Stimulated activated CD4-positive, alpha-beta T cell treated with anti-CD3 and anti-CD28 coated beads, Interleukin-15, amount 100 ng/mL, for 48 hours (primary cell): ENCODE measurements at places on chromosomes 13 and 19.

- DNase-seq, result no peak
Measured at GRCh38 chr13:112720814-112721197, 31.0 kb downstream of the ATP11A start.

- no peak for DNase-seq
Measured at GRCh38 chr19:47226426-47227351, 4.3 kb downstream of the BBC3 start.

DNA sequence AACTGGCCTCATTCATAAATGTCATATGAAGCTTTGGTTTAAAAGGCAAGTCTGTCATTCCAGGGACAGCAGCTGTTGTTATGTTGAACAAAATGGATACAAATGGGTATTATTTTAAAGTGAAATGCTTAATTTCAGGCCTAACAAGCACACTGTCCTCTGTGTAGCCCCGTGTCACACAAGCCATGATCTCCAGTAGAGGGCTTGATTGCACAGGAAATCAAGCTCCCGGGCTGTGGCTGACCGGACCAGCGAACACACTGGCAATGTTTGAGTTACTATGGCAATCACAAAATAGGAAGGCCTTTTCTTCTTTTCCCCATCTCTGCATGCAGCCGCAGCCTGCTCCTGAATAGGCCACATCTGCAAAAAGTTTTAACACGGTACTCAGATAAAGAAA is 64.0 kb upstream of the GSX1 start:
- DNase-seq, result no peak

- peak; percentile 39 for DNase-seq
Measured at GRCh38 chr19:17576758-17577456, 21.5 kb downstream of the COLGALT1 start.

DNA sequence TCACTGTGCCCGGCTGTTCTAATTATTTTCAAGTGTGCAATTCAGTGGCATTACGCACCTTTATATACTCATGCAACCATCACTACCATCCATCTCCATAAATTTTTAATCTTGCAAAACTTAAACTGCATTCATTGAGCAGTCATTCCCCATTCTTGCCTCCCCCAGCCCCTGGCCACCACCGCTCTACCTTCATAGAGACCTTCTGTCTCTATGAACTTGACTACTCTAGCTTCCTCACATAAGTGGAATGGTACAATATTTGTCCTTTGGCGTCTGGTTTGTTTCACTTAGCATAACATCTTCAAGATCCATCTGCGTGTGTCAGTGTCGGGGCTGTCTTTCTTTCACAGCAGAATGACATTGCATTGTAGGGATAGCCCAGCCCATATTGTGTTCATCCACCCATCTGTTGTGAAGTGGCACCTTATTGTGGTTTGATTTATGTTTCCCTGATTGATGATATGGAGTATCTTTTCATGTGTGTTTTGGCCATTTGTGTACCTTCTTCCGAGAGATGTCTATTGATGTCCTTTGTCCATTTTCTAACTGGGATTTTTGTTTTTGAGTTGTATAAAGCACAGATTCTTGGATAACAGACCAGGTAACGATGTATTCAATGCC is 64.8 kb upstream of the FLT1 start:
- DNase-seq, result no peak

- no peak for DNase-seq
Measured at GRCh38 chr19:32748948-32749347, 29.4 kb downstream of the TDRD12 start.

DNA sequence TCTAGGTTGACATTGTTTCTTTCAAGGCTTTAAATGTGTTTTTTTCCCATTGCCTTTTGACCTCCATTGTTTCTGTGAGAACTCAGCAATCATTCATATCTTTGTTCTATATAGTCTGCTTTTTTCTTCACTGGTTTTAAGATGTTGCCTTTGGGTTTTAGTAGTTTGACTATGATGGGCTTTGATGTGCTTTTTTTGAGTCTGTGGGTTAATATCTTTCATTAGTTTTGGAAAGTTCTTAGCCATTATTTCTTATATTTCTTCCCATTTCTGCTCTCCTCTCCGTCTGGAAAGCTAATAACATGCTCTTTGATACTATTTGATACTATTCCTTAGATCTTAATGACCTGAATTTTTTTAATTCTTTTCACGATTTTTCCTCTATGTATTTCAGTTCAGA is 32.7 kb downstream of the CCDC8 start:
- no peak for DNase-seq

- DNase-seq, result no peak
Measured at GRCh38 chr19:55581145-55581822, 636 bp upstream of the ZNF579 start.

DNA sequence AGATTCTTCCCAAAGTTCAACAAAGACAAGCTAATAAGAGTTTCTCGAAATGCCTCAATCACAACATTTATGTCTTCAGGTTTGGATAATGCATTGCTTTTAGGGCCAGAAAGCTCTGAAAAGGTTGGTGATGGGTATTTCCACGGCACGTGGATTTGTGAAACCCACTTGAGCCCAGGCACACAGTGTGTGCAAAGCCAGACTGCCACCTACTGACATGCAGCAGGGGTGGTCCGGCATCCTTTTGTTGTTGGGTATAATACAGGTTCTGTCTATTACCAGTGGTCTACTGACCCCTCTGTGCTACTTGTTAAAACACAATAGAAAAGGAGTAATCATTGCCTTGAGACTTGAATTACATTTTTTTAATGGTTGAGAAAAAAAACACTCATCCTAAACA is 225.6 kb downstream of the RAP2A start:
- DNase-seq, result no peak

GRCh38 chr13:84265257-84265764 is 383.0 kb upstream of the SLITRK1 start:
- no peak for DNase-seq
